ENCODE measurements at places on chromosomes 6 and 20.
A peak's percentile ranks its signal among the peaks of the same experiment; 100 is the strongest.

DNA sequence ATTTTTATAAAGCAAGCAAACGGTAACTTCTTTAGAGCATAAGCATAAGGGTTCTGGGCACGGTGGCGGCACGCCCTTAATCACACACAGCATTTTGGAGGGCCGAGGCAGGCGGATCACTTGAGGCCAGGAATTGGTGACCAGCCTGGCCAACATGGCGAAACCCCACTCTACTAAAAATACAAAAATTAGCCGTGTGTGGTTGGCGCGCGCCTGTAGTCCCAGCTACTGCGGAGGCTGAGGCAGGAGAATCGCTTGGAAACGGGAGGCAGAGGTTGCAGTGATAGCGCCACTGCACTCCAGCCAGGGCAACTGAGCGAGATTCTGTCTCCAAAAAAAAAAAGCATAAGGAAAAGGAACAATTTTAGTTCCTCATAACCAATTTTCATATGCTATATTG is 2.6 kb downstream of the SENP6 start:
- DNase-seq, result no peak

GRCh38 chr20:46350201-46350985 is 42.1 kb upstream of the CDH22 start:
- DNase-seq, result no peak

- DNase-seq, result peak; percentile 31
Measured at GRCh38 chr20:54173653-54174456, at the start of gene CYP24A1. Gene CYP24A1, minus strand, starts transcription at chr20:54173986. Its CDS starts 407 bp downstream, at chr20:54173579.

- DNase-seq, result no peak
Measured at GRCh38 chr6:3500262-3501014, 43.6 kb upstream of the SLC22A23 start.

GRCh38 chr20:62795023-62795761 is 1.1 kb upstream of the MRGBP start:
- peak; percentile 64 for DNase-seq

DNA sequence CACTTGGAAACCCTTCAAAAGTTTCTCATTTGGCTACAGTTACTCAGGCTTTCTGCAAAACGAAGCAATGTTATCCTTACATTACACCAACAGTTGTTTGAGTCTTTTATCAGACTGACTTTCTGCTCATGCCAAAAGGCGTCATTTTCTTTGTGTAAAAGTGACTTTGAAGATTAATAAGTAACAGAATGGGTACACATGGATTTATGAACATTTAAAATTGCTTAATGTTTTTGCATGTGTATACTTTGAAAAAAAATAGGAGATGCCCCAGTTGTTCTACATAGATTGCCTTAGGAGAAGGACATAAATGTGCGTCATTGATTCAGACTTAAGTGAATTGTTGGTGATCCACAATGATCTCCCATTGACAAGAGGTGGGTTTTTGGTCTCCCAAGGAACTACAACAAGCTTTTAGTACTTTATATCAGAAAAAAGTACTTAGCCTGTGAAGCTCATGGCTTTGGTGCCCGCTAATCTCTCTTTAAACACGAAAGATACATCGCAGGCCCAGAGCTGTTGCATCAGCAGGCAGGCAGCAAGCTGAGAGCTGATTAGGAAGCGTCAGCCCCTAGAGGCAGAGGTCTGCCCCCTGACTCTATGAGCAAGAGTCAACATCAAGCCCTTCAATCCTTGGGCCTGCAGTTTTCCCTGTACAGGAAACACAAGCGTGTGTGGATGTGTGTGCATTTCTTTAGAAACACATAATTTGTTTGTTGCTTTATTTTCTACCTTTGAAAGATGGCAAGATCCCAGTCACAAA is 45.9 kb downstream of the SLC22A3 start:
- no peak for DNase-seq

DNA sequence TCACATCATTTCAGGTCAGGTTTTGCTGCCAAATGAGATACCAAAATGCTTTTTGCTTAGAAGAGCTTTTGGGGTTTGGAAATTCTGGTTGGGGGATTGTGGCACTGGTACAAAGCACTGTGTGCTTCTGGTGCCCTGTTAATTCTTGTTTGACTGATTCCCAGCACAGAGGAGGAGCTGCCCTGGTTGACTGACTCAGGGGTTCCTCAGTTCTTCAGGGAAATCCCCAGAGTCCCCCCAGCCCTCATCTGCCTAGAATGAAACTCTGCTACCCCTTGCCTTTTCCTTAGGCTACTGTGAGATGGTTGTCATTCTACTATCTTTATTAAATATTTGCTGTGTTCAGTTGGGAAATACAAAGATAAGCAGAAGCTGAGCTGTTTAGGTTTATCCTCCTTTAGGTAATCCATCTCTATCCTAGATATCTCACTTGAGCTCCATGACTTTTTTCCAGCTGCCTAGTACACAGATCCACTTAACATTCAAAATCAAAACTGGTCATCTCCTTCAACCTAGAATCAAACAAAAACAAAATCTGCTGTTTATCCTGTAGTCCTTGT is 24.9 kb upstream of the TSPYL1 start:
- no peak for DNase-seq

DNA sequence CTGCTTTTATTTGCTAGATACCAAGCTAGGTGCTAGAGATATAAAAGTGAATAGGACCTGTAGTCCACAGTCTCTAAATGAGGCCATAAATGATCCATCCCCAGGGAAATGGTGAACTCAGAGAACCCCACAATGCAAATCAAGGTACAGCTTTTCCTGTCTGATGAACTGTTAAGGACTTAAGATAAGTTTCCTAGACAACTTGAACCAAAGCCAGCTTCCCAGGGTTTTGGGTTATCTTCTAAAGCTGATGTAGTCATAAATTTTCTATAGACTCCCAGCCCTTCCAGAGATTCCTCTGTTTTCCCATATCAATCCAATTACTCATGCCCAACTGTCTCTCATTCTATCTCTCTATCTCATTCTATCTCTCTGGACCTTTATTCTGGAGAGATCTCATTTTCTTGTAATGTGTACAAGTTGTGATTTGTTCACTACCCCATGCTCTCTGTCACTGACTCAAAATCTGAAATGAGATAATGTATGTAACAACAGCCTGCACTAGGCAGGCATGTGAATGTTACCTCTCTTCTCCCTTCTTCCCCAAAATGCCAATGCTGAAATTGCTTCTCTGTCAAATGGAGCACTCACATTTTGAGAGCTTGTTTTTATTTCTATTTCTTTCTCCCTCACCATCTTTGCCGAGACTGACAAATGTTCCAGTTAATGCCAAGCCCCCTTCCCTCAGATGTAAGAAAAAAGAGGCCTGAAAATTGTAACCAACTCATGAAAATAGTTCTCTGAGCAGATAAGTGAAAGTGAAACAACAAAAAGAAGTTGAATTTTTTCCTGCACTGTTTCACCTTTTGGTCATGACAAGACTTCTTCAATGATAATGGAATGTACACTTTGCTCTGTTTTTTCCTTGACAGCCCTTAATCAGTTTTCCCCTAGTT is 279.9 kb downstream of the SLC35F1 start:
- DNase-seq, result no peak

All from endothelial cell (in vitro differentiated cells).